Activated naive CD8-positive, alpha-beta T cell treated with anti-CD3 and anti-CD28 coated beads, Interleukin-2, amount 50 U/mL, for 16 hours (primary cell): ENCODE measurements at places on chromosomes 11 and 22.

DNA sequence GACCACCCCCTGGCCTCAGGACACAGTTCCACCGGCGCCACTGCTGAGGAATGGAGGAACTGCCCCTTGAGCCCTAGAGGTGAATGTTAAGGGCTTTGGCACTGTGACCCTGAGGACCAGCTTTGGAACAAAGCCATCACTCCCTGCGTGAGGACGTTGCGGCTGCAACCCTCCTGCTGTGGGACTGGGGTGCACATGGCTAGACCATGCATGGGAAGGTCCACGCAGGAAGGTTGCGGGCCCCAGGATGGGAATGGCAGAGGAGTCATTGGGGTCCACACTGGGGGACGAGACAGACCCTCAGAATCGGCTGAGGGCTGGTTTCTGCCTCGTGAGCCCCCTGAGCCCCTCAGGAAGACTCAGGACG, 6.4 kb upstream of the ADORA2A start:
- DNase-seq, result no peak

DNA sequence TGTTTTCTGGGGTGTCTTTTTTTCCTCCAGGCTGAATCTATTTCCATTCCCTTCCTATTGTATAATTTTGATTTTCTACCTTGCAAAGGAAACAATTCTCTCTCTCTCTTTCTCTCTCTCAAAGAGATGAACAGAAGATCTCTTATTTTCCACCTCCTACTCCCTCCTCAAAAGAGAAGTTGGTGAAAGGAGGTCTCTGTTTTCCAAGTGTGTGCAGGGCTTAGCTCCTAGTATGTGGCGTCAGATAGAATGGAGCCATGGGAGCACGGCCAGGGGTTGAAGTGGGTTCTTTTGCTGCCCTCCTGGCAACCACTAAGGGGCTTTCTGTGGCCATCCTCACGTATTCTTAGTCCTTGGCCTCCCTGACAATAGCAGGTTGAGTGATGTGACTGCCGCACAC, 480 bp downstream of the TRIM34 start:
- DNase-seq, result no peak

GRCh38 chr22:25023879-25024278, 71.4 kb downstream of the KIAA1671 start:
- DNase-seq, result no peak

DNA sequence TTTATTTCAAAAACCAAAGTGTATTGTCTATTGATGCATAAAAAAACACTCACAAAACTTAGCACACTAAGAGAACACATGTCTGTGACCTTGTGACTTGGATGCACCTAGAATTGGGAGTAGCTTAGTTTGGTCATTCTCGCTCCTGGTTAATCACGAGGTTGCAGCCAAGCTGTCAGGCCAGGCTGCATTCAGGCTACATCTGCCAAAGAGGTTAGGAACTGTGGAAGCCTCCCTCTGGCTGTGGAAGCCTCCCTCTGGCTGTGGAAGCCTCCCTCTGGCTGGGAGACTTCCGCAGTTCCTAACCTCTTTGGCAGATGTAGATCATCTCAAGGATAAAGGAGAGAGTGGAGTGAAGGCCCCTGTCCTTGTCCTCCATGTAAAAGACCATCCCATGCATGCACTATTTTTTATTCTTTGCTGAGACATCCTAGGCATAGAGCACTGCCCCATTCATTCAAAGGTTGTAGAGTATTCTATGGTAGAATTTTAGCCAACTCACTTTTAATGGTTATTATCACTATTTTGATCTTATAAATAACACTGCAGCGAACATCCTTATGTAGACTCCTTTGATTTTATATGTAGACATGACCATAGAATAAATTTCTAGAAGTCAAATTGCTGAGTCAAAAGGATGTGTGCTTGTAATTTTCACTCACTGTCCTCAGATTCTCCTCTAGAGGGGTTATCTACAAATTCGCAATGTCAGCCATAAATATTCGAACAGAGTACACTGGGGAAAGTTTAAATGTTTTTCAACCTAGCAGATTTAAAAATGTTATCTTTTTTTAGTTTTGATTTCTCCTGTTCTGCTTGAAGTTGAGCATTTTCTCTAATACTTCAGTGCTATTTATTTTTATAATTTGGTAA, 63.0 kb upstream of the IGLL5 start:
- DNase-seq, result no peak

GRCh38 chr22:31651664-31652063, 10.4 kb downstream of the PISD start:
- DNase-seq, result no peak

- no peak for DNase-seq
Observed at GRCh38 chr22:25494774-25495173, 69.7 kb upstream of the GRK3 start.

DNA sequence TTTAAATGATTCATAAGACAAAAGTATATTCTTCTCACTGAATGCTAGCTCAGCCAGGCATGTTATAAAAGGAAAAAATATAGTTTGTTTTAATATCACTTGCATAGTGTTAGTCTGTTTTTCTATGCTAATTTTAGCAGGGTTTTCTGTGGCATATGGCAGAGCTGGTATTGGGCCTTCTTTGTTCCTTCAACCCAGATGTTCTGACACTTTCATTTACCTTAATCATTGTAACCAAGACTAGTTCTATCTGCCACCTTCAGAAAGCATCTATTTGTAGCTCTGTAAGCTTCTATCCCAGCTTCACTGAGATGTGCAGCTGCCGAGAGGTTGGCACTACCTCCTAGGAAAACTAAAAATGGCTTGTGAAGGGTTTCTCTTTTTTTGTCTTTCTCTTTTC, 338.7 kb downstream of the GUCY1A2 start:
- DNase-seq, result no peak

- DNase-seq, result no peak
Observed at GRCh38 chr22:31748490-31748889, 1.4 kb downstream of the PRR14L start.

DNA sequence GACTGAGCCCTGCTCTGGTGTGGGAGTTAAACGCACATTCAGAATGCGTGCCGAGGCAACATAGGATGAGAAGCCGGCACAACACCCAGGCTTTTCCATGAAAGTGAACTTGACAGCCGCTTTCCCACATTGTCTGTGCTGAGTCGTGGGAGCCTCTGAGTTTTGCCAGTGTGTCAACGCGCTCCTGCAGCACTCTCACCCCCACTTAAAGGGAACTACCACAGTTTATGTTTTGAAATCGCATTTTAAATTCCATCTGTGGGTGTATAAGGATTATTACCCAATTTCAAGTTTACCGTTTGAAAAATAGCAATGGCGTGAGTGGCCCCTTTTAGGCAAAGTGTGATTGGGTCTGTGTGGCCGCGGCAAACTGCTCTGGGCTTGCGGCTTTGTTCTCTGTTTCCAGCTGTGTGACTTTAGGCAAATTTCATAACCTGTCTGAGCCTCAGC, 81.5 kb downstream of the FBLN1 start:
- DNase-seq, result no peak

GRCh38 chr11:72535194-72535547, 100.8 kb upstream of the CLPB start:
- DNase-seq, result no peak

DNA sequence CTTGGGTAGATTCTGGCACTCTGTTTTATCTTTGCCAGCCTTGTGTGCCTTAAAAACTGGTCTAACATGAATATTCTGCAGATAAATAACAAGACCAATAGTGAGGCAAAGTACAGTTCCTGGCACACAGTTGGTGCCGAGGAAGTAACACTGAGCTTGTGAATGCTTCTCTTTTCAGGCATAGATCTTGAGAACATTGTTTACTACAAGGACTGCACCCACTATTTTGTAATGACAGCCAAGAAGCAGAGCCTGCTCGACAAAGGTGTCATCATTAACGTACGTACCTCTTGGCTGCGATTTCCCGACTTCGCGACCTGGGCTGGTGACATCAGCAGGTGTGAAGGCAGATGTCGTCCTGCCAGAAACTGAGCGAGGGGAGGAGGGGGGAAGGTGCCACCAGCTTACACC, 105.7 kb downstream of the MICAL2 start:
- DNase-seq, result no peak

DNA sequence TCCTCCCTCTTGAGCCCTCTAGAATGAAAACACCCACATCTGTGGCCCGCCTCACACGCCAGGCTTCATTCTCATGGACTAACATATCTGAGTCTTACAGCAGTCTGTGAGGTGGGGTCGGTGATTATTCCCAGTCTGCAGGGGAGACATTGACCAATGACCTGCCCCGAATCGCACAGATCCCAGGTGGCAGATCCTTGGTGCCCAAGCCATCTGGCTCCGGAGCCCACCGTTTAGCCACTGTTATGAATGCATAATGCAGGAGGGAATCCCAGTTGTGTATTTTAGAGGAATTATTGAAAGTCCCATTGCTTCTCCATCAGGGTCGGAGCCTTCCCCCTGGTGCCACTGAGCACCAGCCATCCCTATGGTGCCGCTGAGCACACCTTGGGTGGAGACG, 47.4 kb downstream of the ISX start:
- DNase-seq, result no peak

- DNase-seq, result no peak
Observed at GRCh38 chr22:26097840-26098239, 71.4 kb upstream of the SEZ6L start.

DNA sequence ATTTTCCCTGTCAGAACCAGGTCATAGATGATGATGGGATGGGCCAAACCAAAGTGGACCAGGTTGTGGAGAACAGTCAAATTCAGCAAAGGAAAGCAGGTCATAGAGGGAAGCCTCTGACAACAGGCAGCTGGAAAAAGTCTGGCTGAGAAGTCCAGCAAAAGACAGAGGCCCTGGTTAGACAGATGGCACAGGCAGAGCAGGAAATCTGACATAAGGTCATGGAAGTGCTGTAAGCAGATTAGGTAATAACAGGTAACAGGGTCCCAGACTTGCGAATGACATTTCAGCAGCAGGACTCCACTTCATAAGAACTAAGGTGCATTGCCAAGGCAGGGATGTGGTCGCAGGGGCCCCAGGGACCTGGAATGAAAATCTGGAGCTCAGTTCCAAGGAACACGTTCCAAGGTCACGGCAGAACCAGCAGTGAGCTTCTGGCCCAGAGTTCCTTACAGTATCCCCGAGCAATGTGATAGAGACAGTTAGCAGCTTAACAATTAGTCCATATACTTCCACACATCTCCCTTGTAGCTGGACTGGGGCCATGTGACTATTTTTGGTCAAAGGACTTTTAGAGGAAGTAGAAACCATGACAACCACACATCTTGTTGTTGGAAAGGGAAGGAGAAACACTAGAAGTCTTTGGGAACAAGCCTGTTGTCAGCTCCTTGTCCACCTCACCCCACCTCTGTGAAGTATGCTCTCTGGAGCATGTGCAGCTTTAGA, 75.4 kb downstream of the ME3 start:
- no peak for DNase-seq

DNA sequence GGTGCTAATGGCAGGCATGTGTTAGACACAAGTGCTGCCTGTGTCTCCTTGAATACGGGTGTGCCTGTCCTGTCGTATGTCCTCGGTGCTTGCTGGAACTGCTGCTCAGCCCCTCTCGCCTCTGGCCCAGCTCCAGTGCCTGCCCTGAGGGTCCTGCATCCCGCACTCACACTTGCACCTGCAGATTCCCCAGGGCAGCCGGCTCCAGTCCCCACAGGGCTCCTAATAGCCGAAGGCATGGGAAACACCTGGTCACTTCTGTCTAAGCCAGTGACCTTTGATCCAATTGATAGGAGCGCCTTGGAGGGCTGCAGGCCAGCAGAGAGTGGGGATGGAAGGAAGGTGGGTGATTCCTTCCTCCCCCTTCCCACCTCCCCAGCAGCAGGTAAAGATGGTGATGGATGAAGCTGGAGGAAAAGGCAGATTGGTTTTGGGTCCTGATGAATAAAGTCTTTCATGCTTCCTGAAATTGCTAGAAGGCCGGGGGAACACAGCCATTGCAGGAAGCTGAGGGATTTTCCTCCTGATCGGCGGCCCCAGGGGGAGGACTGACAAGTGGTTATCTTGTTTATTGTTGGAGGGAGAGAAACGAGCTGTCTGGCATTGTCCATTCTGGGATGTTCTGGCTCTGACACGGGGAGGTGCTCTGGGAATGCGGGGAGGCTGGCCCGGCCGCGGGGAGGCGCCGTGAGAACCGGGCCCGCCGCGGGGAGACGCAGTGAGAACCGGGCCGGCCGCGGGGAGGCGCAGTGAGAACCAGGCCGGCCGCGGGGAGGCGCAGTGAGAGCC, 110.9 kb upstream of the B3GAT1 start:
- no peak for DNase-seq

- DNase-seq, result no peak
Observed at GRCh38 chr11:3707176-3707575, 36.0 kb upstream of the CHRNA10 start.
